ENCODE measurements at places on chromosomes 7 and 10.
A peak's percentile ranks its signal among the peaks of the same experiment; 100 is the strongest.

DNA sequence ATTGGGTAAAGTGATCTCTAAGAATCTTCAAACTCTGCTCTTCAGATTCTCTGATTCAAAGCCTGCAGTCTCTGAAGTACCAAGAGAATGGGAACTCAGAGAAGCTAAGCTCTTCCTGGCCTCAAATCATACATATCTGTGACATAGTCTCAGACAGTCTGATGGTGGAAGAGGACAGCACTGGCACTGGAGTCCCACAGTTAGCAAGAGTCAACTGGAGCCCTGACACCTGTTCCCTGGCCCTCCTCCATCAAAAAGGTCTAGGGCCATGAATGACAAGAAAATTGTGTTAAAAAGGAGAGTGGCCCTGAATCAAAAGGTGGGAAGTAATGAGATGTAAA lies 37.7 kb downstream of the PRSS2 start:
- no peak for DNase-seq

DNA sequence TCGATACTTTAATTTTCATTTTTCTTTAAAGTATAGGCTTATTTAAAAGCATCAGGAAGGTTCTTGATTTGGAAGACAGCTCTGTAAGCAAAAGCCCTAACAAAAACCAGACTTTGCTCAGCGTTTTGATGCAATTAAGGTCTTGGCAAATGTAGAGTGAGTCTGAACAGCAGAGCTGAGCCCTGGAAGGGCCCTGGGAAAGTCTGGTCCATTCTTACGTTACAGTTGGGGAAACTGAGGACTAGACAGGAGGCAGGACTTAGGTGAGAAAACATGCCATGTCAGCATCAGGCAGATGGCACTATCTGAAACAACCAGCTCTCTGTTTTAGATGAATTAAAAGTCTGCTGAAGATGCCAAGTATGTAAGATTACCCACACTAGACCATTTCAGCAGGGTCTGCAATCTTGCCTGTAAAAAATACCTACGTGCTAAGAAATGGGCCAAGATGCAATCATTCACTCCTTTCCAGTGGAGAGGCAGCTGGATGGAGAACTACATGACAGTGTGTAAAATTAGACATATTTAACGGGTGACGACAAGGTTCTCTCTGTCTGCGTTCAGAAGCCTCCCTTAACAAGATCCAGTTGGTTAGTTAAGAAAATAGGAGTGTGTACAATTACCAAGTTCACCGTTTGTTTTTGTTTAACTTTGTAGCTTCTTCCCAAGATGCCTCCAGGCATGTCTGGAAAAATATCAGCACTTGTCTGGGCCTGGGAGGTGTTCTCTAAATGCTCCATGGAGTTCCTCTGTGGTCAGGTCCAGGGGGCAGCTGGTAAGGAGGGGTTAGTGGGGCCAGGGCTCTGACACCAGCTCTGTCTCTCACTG lies 502.3 kb upstream of the ZMIZ1 start:
- DNase-seq, result no peak

DNA sequence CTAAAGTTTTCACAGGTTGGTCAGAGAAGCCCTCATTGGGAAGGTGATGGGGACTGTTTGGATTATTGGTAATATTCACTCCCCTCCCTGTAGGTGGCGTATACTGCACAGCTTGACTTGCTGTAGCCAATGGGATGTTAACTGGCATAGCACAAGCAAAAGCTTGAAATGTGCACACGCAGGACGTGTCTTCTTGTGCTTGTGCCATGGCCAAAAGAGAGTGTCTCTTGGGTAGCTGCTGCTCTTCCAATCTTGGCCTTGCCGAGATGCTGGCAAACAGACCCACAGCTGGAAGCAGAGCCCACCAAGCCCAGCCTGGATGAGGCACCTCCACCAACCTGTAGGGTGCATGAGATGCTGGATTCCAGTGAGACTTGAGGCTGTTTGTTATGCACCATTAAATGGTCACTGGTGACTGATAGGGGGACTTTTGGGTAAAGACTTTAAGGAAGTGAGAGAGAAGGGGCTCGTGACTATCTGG lies 266.0 kb downstream of the GRID1 start:
- no peak for DNase-seq

DNA sequence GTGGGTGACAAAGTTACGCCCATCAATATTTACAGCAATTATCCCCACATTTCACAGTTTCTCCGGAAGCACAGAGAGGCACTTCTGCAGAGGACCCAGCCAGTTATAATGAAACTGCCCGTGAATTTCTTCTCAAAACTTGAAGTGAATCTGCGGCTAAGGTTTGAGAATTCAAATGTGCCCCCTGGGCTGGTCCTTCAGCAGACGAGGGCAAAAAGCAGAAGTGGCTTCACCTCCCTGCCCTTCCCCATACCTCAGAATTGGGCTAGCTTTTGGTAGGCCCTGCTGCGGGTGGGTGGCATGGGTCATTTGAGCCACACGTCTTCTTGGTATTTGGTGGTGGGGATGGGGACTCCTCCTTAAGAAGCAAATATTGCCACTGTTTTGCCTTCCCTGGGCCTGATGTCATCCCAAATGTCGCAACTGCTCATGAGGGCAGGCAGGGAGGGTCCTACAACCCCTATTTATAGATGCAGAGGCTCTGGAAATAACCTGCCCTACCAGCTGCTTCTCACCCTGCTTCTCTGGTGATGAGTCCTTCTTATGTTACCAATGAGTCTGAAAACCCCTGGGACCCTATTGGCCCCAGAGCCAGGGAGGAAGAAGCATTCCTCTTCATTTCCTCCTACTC lies 16.6 kb upstream of the WDFY4 start:
- DNase-seq, result no peak

- no peak for DNase-seq
Measured at GRCh38 chr10:31170636-31171035, 139.0 kb upstream of the ZNF438 start.

- no peak for DNase-seq
Measured at GRCh38 chr10:90195288-90195840, 494.0 kb downstream of the KIF20B start.

DNA sequence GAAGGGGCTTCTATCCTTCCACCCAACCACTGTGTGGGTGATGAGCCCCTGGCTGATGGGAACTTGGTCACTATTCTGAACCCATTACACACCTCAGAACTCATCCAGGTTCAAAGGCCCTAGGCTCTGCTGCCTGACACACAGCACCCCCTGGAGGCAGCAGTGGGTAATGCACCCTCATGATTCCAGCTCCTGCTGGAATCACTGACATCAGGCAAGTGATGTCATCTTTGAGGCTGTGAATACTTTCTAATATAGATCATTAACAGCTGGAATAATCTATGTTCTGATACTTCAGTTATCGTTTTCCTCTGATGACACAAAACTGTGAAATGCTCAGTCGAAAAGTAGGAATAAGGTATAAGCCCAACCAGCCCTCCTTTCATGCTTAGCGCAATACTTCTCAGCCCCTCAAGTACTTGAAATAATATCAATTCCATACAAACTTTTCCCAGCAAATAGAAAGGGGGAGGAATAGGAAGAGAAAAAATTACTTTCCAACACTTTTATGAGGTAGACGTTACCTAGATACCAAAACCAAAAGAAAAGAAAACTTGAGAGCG lies 7.5 kb upstream of the RBP3 start:
- DNase-seq, result peak; percentile 37

- DNase-seq, result no peak
Measured at GRCh38 chr10:58963101-58963534, 213.3 kb upstream of the PHYHIPL start.

DNA sequence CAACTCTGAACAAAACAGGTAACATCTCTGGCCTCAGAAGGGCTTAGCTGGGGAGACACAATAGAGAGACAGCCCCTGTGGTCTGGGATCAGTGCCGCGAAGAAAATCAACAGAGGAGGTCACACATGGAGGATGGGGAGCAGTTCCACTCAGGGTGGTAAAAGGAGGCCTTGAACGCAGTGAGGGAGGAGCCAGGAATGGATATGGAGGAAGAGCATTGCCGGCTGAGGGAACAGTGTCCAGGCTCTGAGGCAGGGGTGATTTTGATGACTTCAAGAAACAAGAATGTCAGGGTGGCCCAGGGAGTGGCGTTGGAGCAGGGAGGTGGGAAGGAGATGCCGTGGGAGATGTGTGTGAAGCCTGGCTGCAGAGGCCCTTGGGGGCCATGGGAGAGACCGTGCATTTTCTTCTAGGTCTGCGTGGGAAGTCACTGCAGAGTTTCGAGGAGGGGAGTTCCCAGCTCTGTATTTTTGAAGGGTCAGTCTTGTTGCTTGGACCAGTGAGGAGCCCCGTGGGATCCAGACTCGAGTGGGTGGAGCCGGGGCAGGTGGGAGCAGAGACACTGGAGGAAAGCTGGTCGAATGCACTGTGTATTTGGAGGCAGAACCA lies 35.7 kb upstream of the SH2D4B start:
- no peak for DNase-seq

All from stimulated activated CD8-positive, alpha-beta memory T cell treated with anti-CD3 and anti-CD28 coated beads, Interleukin-12 subunit alpha, Interleukin-12 subunit beta, amount 100 ng/mL, for 4 hours (primary cell).